ENCODE measurements at places on chromosomes 6 and 20. TPM values are rescaled to one million over a fixed set of nuclear protein-coding genes. Genes with fewer than 3 reads are reported as not detected.

Gene DNAH8
- 0.08 TPM for total RNA-seq

Gene TCP1
- total RNA-seq: 631 TPM

Gene CRISP2
- total RNA-seq: not detected

Gene FAM83D
- 14.2 TPM for total RNA-seq

Gene PNPLA1
- not detected for total RNA-seq

Gene TRDN
- not detected for total RNA-seq

Gene PTCRA
- not detected for total RNA-seq

DNA sequence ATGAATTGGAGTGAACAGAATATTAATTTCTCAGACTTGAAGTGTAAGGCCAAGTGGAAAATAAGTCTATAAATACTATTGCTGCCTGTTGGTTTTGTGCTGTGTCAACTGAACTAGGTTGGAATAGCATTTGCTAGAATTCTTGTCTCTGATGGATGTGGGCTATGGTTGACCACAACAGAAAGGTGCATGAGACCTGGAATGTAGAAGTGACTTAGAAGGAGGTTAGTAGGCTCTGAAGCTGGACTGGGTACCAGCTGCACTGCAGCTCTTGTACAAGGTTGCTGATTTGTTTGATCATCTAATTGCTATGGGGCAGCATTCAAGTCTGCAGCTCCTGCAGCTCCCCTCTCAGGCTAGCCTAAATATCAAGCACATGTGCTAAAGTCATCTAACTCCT, 479.0 kb upstream of the NRSN1 start:
- no peaks in the 10 kb centered on the region for H3K4me1 ChIP-seq
- no peaks in the 10 kb centered on the region for H3K27me3 ChIP-seq
- no peaks in the 10 kb centered on the region for H3K36me3 ChIP-seq
- no peak for DNase-seq
- no peak overlapping the region for H3K27ac ChIP-seq
- H3K4me3 ChIP-seq: no peak overlapping the region

DNA sequence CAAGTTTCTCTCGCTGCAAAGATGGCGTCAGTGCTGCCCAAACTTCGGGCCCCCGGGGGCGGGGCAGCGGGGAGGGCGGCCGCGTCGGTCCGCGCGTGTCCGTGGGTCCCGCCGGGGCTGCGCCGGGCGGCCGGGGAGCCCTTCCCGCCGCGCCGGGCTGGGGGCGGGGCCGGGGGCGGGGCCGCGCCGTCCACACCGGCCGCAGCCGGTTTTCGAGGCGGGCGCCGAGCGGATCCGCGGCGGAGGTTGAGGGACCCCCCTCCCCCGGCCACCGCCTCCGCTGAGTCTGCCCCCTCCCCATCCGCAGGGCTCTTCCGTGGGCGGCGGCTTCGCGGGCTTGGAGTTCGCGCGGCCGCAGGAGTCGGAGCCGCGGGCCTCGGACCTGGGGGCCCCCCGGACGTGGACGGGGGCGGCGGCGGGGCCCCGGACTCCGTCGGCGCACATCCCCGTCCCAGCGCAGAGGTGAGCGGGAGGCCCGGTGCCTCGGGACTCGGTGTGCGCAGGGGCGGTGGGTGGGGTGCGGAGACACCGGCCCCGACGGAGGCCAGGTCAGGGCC, 572 bp downstream of the SLC2A4RG start:
- peaks cover 17% of the 10 kb centered on the region for H3K4me1 ChIP-seq
- peak overlapping the region; percentile 14 for H3K4me3 ChIP-seq
- H3K36me3 ChIP-seq: peaks cover 1% of the 10 kb centered on the region
- DNase-seq: peak; percentile 55
- H3K27me3 ChIP-seq: no peaks in the 10 kb centered on the region
- no peak overlapping the region for H3K27ac ChIP-seq

DNA sequence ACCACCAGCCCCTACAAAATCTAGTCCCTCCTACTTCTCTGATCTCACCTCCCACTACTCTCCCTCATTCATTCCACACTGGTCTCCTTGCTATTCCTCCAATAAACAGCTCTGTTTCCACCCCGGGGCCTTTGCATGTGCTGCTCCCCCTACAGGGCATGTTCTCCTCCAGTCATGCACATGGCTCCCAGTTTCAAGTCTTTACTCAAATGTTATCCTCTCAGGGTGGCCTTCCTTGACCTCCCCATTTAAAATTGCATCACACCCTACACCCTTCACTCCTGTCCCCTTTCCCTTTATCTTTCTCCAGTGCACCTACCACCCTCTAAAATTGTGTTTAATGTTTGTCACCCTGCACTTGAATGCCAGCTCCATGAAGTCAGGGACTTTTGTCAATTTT, 174.5 kb downstream of the MRPL14 start:
- no peak for DNase-seq
- peaks cover 15% of the 10 kb centered on the region for H3K27me3 ChIP-seq
- H3K36me3 ChIP-seq: no peaks in the 10 kb centered on the region
- no peak overlapping the region for H3K27ac ChIP-seq

DNA sequence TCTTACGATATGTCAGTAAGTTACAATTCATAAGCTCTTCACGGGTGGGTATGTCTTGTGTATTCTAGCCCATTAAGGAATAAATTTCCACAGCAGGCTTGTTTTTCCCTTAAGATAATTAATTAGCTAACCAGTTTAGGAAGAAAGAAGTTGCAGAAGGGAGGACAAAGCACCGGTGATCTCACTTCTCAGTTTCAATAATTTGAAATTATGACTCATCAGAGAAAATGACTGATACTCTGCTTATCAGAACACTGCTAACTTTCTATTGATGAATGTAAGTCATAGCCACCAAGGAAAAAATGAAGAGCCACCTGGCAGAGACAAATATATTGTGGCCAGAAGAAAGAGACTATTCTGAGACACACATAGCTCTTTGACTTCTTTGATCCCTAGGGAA, 35.0 kb upstream of the ENTPD6 start:
- H3K27me3 ChIP-seq: peaks cover 5% of the 10 kb centered on the region
- H3K27ac ChIP-seq: peak overlapping the region; percentile 20
- H3K4me1 ChIP-seq: peaks cover 14% of the 10 kb centered on the region
- no peak for DNase-seq
- no peaks in the 10 kb centered on the region for H3K36me3 ChIP-seq

DNA sequence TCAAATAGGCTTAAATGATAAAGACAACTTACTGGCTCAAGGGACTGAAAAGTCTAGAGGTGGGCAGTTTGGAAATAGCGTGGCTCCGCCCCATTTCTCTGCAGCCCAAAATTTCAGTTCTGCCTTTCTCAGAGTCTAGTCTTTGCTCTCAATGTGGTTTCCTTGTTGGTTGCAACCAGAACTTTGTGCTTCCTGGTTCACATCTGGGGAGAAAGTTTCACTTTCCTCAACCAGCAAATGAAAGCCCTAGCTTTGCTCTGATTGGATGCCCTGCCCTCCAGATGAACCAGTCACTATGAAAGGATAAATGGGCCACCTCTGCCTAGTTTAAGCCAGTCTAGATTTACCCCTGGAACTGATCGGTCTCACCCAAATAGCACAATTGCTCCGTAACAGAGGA, 14.9 kb downstream of the SYCP2L start:
- peaks cover 6% of the 10 kb centered on the region for H3K4me1 ChIP-seq
- no peaks in the 10 kb centered on the region for H3K36me3 ChIP-seq
- H3K27ac ChIP-seq: no peak overlapping the region

DNA sequence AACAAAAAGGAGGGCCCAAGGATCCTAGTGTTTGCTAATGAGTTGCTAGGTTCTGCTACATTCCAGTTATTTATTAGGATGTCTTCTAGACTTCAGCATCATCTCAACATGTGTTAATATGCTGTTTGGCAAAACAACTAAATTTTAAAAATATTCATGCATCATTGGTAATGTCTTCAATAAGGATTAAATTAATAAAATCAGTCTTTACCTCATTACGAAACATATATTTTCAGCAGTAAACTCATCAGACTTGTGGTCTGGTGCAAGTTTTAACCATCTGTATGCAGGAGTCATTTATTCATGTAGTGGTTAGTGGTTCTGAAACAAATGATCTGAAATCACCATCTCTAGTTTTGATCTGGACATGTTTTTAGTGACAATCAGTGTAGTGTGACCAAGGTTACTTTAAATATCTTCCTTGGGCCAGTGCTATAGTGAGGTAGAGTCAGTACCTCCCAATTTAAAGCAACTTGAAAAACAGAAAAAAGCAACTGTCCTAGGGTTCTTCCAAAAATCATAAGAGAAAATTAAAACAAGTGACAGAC, 85.0 kb upstream of the KCNK16 start:
- H3K36me3 ChIP-seq: no peaks in the 10 kb centered on the region
- no peaks in the 10 kb centered on the region for H3K4me1 ChIP-seq
- H3K27me3 ChIP-seq: no peaks in the 10 kb centered on the region
- H3K27ac ChIP-seq: no peak overlapping the region

Data from activated naive CD8-positive, alpha-beta T cell treated with anti-CD3 and anti-CD28 coated beads for 36 hours (primary cell).